CD4-positive, alpha-beta T cell treated with Interferon alpha-2 for 1 hour (primary cell): ENCODE measurements at places on chromosomes 7 and 10.

GRCh38 chr7:52540041-52540440 is 495.4 kb upstream of the POM121L12 start:
- no peak for DNase-seq

DNA sequence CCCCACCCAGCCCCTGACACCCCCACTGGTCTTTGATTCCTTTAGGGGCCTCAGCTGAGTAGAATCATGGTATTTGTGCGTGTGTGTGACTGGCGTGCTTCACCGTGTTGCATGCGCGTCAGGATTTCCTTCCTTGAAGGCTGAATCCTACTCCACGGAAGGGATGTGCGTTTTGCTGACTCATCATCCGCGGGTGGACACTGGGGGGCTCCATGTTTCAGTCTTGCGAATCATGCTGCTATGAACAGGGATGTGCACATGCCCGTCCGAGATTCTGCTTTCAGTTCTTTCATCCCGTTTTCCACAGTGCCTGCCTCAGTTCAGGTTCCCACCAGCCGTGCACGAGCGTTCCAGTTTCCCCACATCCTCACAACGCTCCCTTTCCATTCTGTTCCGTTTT is 20.9 kb upstream of the JAKMIP3 start:
- no peak for DNase-seq

- no peak for DNase-seq
These were observed 53.3 kb downstream of the WAC start for GRCh38 chr10:28586176-28586575.

DNA sequence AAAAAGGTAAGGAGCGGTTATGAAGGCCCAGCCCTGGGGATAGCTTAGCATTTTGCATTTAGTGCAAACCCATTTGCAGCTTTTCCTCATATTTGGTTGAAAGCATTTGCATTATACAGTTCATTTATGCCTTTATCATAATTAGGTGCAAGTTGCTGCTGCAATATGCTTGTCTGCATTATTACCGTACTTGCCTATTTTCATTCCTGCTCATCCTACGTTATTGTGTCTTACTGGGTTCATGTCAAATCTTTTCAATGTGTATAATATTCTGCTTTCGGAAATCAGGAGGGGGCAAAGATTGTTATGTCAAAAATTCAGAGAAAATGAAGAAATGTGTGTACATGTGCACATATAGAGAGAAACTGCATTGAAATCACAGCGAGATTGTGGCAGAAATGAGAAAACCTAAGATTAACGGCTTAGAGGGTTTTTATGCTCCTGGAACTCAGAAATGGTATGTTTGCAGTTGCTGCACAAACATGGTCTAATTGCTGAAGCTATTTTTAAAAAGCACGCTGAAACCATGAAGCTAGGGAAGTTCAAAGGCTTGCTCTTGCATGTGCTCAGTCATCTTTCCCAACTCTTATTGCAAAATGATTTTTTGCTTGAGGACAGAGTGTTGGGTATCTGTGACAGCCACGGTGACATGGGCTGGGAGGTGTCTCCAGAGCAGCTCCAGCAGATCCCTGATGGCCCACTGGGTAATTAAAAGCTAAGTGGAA is 613.2 kb downstream of the SDK1 start:
- DNase-seq: no peak

DNA sequence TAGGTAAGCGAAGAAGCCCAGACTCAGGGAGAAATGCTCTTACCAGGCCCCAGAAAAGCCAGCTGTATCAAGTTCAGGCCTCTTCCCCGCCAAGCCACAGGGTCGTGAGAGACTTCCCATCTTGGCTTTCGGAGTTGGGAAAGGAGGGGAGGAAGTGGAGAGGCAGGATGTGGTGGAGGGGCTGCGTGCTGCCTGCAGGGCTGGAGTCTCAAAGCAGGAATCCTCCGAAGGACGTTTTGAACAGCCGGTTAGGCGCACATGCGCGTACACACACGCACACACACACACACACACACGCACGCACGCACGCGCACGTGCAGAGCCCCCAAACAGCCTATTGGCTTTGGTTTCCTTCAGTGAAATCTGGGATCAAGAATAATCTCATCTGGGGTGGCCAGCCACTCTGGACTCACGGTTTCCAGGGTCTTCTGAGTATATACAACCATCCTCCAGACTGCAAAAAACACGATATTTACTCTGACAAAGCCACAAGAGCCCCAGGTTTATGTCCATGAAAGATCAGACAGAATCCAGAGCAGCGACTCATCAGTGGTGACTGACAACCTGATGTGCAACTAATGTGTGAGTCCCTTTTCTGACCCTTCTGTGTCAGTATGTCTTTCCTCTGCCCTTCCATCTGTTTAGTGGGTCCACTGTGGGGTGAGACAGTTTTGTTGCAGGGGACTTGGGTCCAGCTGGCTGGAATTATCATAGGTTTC is 115.0 kb upstream of the ZNF438 start:
- DNase-seq: no peak

DNA sequence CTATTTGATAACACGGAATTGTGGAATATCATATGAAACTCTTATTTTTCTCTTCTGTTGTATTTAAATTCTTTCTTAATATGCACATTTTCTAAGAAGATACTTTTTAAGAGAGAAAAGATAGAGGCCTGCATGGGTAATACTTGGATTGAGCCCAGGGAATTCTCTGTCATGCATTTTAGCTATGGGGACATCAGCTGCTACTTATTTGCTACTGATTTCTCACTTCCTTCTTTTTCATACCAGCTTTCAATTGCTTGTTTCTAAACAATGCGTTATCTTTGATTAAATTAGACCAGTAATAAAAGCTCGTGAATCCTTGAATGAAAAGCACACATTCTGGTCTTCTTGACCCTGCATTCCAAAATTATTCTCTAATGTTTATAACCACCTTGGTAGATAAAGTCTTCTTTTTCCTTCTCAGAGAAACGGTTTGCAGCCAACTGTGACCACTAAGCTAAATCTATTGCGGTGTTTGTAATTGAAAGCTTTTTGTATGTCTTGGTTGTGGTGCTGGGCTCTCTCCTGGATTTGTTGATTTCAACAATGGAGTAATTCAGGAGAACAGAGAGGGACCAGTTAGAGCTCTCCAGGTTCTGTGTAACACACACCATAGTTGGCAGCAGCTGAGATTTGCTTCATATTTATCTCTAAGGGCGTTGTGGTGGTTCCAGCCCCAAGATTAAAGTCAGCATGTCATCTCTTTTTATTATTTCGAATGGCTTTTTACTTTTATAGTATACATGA is 139.3 kb downstream of the PPP1R9A start:
- no peak for DNase-seq
